Central memory CD8-positive, alpha-beta T cell (primary cell): ENCODE measurements at places on chromosomes 3 and 15.

DNA sequence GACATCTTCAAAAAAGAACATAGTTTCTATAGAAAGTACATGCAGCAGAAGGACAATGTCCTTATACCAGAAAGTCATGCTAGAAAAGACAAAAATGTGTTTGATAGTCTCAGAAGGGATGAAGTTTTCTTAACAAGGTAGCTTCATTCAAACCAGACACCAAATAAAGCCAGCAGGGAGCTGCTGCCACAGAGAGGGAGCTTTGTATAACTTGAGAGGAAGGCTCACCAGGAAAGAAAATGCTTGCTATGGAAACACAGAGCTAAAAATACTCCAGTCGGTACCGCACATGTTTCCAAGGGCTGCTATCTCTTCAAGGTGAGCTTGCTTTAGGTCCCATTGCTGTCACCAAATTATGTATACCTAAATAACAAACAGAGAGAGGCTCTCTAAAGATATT, 1074.8 kb upstream of the ALCAM start:
- H3K27me3 ChIP-seq = no peaks in the 10 kb centered on the region
- peak overlapping the region; percentile 55 for H3K4me3 ChIP-seq
- peak overlapping the region; percentile 82 for H3K27ac ChIP-seq
- no peak for DNase-seq
- H3K4me1 ChIP-seq = peaks cover 15% of the 10 kb centered on the region

GRCh38 chr3:42314411-42314810, 48.4 kb upstream of the CCK start:
- H3K27ac ChIP-seq = no peak overlapping the region
- H3K36me3 ChIP-seq = no peaks in the 10 kb centered on the region
- H3K4me3 ChIP-seq = no peak overlapping the region

- no peaks in the 10 kb centered on the region for H3K27me3 ChIP-seq
- H3K4me3 ChIP-seq = no peak overlapping the region
- peaks cover 4% of the 10 kb centered on the region for H3K36me3 ChIP-seq
- no peak for DNase-seq
Measured at GRCh38 chr15:92846741-92847140, 53.4 kb upstream of the CHD2 start.

DNA sequence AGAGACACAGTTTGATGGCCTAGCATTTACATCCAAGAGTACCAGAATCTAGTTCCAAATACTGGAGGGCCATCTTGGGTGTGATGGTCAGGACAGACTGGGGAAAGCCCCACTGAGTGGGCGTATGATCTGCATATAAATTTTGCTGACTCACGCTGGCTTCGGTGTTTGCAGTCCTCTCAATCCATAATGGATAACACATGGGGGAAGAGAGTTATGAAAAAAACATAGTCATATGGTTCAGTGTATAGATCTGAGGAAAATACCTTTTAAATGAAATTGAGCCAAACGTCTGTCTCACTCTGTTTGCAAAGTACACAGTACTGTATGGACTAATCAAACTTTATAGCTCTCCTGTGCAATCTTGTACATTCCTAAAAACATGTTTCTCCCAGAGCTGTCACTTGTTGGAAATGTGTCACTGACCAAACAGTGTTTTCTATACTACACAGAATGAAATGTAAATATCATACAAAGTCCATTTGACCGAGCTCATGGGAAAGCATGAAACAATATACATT, 125.3 kb upstream of the THBS1 start:
- DNase-seq = no peak
- no peaks in the 10 kb centered on the region for H3K36me3 ChIP-seq
- no peak overlapping the region for H3K27ac ChIP-seq
- H3K4me3 ChIP-seq = no peak overlapping the region
- peaks cover 14% of the 10 kb centered on the region for H3K27me3 ChIP-seq

DNA sequence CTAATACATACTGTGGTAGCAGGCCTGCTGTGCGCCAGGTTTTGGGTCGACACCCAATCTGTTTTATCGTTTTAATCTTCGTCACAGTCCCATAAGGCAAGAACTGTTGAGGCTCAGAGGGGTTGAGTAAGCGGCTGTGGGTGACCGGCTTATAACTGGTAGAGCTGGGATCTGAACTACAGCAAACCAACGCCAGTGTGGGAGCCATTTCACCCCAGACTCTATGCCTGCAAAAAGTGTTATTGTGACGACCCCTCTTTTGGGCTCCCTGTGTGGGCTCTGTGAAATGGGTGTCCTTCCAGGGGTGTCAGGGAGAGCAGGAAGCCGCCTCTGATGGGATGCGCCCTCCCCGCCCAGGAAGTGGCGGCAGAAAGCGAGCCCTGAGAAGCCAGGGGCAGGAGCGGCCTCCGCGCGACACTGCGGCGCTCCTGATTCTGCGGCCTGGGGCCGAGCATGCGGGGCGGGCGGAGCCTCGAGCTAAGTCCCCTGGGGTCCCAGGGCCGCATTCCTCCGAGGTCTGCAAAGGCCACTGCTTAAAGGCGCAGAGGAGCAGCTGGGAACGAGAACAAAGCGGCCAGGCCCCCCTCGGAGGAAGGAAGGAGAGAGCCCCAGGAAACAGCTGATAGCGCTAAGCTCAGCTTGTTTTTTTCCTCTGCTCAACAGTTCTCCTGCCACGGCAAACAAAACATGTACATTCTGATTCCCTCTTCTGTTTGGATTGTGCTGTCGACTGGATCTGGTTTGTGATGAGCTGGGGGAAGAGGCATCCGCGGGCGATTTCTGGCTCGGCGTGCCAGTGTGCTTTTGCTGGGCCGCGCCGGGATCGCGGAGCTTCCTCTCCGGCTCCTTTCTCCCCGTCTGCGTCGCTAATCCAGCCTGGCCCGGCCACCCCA, 33.9 kb downstream of the GRK7 start:
- peaks cover 55% of the 10 kb centered on the region for H3K4me1 ChIP-seq
- peaks cover 11% of the 10 kb centered on the region for H3K36me3 ChIP-seq
- H3K27me3 ChIP-seq = no peaks in the 10 kb centered on the region
- DNase-seq = no peak
- peak overlapping the region; percentile 81 for H3K27ac ChIP-seq
- peak overlapping the region; percentile 84 for H3K4me3 ChIP-seq

DNA sequence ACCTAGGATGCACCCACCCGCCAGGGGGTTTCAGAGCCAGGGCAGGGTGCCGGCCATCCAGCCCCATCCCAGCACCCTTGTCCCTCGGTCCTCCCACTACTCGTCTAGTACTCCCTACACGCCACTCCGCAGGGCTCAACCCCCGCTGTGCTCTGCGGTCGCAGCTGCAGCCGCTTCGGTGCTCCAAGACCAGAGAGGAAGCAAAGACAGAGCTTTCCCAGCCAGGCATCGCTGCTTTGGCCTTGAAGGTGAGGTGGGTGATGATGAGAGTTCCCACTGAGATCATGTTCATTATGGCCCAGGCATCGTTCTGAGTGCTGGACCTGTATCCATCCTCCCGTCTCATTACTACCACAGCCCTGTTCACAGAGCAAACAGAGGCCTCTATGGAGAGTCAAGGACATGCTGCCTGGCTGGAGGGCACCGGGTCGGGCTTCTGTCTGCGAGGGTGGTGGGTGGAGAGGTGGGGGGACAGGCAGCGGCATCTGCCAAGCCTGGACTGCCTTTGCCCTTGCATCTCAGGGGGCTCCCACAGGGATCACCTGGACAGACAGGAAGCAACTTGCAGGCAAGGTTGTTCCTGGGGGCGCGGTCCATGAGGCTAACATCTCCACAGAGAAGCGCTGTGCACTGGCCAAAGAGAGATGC, 66.9 kb downstream of the KLF13 start:
- H3K27me3 ChIP-seq = no peaks in the 10 kb centered on the region
- DNase-seq = peak; percentile 13
- H3K27ac ChIP-seq = peak overlapping the region; percentile 95
- H3K4me1 ChIP-seq = peaks cover 57% of the 10 kb centered on the region

GRCh38 chr3:61057464-61057863, 193.8 kb downstream of the FHIT start:
- no peak for DNase-seq
- H3K4me1 ChIP-seq = no peaks in the 10 kb centered on the region
- H3K4me3 ChIP-seq = no peak overlapping the region
- no peaks in the 10 kb centered on the region for H3K36me3 ChIP-seq

DNA sequence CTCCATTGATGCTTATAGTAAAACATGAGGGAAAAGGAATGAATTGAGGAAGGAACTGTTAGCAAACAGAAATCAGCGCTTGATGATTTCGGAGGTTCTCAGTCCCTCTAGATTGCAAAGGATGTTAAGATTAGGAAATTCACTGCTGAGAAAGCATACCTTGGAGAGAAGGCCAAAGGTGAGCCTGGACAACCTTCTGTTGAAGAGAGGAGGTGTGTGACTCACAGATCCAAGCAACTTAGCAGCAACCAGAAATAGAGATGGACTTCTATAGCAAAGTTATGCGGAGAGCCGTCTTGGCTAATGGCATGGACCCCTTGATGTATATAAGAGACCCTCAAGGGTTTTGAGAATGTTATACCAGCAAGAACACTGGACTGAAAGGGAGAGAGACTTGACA, 114.3 kb downstream of the EEFSEC start:
- H3K27me3 ChIP-seq = no peaks in the 10 kb centered on the region
- H3K4me3 ChIP-seq = no peak overlapping the region
- no peaks in the 10 kb centered on the region for H3K4me1 ChIP-seq
- peaks cover 17% of the 10 kb centered on the region for H3K36me3 ChIP-seq
- H3K27ac ChIP-seq = no peak overlapping the region

- no peaks in the 10 kb centered on the region for H3K36me3 ChIP-seq
- H3K4me1 ChIP-seq = peaks cover 14% of the 10 kb centered on the region
- H3K27me3 ChIP-seq = no peaks in the 10 kb centered on the region
- peak overlapping the region; percentile 43 for H3K4me3 ChIP-seq
Measured at GRCh38 chr3:8629151-8630021, 15.2 kb downstream of the SSUH2 start.

- no peak for DNase-seq
- no peaks in the 10 kb centered on the region for H3K27me3 ChIP-seq
- peaks cover 2% of the 10 kb centered on the region for H3K36me3 ChIP-seq
Measured at GRCh38 chr3:147960786-147961185, 551.6 kb downstream of the ZIC1 start.

DNA sequence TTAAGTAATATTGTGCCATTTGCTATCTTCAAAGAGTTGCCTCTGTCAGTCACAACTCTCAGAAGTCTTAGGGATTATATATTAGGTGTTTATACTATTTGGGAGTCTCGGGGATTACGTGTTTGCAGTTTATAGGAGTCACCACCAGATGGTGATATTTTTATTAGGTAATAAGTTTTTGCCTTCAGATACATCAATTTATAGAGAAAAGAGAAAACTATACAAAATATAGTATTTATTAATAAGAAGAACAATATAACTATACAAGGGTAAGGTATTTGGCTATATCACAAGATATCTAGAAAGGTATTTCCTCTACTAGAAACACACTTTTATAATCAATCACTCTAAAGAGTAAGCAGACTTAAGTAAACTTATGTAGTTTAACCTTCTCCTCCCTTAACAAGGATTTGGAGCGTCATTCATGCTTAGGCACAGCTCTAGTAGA, 10.7 kb upstream of the DHX36 start:
- peaks cover 30% of the 10 kb centered on the region for H3K27me3 ChIP-seq
- no peak overlapping the region for H3K4me3 ChIP-seq
- no peak for DNase-seq
- no peaks in the 10 kb centered on the region for H3K4me1 ChIP-seq
- H3K27ac ChIP-seq = no peak overlapping the region

DNA sequence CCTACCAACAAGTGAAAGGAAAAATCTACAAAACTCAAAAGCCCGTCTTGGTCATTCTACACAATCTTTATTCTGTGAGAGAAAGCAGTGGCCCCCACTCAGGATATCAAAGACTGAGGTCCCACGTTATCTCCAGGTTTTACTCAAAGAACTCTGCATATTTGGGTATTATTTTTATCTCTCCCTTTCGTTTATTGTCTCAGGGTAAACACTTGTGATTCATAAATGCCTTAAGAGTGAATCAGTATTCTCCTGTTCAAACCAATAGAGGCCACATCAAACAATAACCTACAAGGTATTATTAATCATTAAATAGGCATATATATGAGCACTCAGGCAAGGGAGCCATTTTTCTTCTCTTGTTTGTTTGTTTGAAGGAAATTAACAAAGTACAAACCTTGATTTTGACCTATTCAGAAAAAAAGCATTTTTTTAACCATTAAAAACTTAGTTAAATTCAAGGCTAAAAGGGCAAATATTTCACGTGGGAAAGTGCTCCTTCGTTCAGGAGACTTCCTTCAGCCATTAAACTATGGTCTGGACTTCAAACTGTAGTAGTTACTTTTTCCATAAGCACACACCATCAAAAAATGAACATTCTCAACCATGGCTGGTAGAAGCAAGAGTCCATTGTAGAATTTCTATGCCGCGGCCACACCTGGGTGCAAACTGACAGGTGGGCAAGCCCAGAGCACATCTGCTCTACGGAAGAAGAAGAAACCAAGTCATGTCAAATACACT, 13.9 kb upstream of the HES1 start:
- no peaks in the 10 kb centered on the region for H3K36me3 ChIP-seq
- H3K4me3 ChIP-seq = no peak overlapping the region
- peaks cover 78% of the 10 kb centered on the region for H3K27me3 ChIP-seq
- no peak for DNase-seq

- no peaks in the 10 kb centered on the region for H3K27me3 ChIP-seq
- H3K36me3 ChIP-seq = no peaks in the 10 kb centered on the region
- no peak overlapping the region for H3K4me3 ChIP-seq
- no peaks in the 10 kb centered on the region for H3K4me1 ChIP-seq
- H3K27ac ChIP-seq = no peak overlapping the region
Measured at GRCh38 chr3:5274091-5274490, 86.6 kb downstream of the EDEM1 start.

- H3K36me3 ChIP-seq = no peaks in the 10 kb centered on the region
- no peak for DNase-seq
- H3K27ac ChIP-seq = no peak overlapping the region
- no peaks in the 10 kb centered on the region for H3K27me3 ChIP-seq
- no peaks in the 10 kb centered on the region for H3K4me1 ChIP-seq
Measured at GRCh38 chr3:132804498-132804897, 82.3 kb upstream of the NPHP3 start.

DNA sequence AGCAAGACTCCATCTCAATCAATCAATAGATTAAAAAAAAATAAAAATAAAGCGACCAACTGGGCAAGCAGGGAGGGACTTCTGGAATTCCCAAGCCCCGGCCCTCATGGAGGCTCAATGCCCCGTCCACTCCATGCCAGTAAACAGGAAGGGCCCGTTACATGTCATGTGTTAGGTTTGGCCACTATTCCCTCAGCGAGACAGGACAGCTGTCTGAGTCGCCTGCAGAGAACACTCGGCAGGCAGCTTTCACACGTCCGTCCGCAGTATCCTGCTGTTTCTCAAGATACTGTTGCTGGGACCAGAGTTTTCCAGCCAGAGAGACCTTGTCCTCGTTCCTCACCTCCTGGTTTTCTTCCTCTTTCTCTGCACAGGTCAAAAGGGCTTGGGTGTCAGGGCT, 18.0 kb downstream of the TMEM44 start:
- H3K27me3 ChIP-seq = no peaks in the 10 kb centered on the region
- no peak for DNase-seq
- no peaks in the 10 kb centered on the region for H3K36me3 ChIP-seq

DNA sequence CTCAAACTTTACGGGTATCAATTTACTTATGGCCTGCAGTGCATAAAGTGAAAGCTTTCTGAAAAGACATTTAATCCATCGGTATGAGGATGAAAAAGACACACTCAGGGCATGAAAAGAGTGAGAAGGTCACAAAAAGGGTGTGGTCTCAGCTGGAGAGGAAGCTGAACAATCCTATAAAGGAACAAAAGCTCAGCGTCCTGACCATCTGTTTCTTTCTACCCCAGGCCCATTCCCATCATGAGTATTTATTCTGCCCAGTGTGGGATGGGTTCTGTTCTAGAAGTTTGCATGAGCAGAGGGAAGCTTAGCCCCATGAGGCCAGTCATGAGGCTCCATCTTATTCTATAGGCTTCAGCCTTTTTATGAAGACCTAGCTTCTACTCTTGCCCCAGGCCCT, 144.6 kb downstream of the LPP start:
- no peak for DNase-seq
- peaks cover 3% of the 10 kb centered on the region for H3K36me3 ChIP-seq
- H3K4me3 ChIP-seq = peak overlapping the region; percentile 21
- no peaks in the 10 kb centered on the region for H3K27me3 ChIP-seq
- H3K4me1 ChIP-seq = peaks cover 66% of the 10 kb centered on the region
